ENCODE measurements at places on chromosomes 1 and 21. TPM values are rescaled to one million over a fixed set of nuclear protein-coding genes. Genes with fewer than 3 reads are reported as not detected.

- no peak for DNase-seq
These were observed 38.1 kb upstream of the VWA5B1 start for GRCh38 chr1:20252587-20252986.

DNA sequence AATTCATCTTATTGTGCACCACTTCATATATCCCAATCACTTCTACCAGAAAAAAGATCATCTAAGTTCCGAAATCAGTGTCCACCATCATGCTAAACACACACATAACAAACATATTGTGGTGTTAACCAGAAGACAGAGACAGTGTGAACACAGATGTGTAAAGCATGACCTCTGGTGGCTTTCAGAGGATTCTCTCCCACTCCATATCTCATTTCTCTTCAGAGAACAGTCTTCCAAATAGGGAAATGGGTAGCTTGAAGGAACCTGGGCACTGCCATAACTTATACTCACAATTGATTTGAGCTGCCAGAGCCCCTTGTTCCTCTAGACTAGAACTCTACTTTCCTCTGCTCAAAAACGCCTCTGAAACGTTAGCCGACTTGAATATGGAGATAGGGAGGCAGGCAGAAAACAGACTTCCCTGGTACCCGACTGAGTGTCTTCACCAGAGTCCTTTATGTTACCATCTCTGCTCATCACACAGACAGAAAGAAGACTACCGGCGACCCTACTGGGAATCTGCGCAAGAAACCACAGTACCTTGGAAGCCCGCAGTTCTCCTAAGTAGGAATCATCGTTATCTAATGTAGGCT lies 1.8 kb upstream of the ELAPOR1 start:
- no peak for DNase-seq

DNA sequence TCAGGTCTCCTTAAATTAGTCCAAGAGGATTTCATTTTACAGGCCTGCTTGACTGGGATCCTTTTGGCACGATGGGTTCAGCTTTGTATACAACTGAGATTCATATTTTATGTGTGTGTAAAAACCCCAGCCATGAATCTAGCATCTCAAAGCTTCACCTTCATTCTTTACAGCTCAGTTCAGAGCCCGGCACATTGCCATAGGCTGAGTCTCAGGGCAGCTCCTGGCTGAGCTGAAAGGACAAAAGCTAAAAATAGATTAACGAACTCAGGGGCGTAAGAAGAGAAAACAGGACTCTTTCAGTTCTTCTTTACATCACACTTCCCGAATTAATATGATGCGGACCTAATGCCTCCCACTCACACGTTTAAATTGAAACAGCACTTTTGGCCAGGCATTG lies 262.8 kb upstream of the PBX1 start:
- no peak for DNase-seq

GRCh38 chr1:89286549-89287180 lies 14.0 kb upstream of the GBP5 start:
- no peak for DNase-seq

DNA sequence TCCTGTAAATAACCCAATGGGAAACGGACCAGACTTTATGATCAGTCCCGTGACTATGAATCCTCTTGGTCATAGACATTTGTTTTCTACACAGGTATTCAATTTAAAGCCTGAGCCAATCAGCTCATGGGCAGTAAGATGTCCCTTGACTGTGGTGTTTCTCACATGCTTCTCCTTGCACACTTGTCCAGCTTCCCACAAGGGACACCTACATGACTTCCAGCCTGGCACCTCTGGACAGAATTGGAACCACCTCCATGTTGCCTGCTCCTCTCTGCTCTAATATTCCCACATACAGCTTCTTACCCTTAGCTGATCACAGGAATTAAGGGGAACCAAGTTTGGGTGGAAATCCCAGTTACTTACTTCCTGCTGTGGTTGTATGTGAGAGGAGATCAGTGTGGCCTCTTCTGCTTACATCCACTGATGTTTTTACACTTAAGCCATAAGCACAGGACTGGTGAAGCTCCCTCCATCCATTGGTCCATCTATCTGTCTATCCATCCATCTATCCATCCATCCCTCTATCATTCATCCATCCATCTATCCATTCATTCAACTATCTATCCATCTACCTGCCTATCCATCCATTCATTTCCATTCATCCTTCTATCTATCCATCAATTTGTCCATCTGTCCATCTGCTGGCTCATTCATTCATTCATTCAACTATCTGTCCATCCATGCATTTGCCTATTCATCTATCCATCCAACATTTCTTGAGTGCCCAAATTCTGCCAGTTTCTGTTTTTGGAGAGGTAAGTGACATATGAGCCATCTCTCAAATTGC lies 16.4 kb downstream of the RUNX1 start:
- no peak for DNase-seq

- no peak for DNase-seq
These were observed 70.0 kb downstream of the PRKAA2 start for GRCh38 chr1:56715156-56715555.

GRCh38 chr1:62382658-62382955 lies 54.2 kb upstream of the USP1 start:
- DNase-seq = no peak

DNA sequence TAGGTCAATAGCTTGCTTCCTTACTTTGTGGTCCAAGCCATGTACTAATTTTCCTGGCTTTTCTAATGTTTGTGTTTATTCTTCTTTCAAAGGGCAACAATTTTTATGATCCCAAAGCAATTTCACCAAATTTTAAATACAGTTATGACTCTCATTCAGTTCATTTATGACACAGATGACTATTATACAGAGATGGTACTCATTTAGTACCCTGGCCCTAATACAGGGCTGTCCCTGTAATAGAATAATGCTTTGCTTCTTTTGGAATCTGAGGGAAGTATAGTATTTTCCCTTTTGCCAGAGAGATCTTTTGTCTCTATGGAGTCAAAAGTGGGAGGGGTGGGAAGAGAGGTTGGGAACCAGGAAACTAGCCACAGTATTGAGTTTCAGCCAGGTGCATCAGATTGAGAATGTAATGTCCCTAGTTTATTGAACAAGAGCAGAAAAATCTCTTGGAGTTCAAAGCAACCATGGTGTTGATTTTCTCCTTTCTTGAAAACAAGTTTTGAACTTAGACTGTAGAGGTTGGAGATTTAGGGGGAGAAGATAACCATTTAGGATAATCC lies 20.4 kb downstream of the DENND2D start:
- no peak for DNase-seq

GRCh38 chr21:42346866-42347600 lies 3.8 kb downstream of the TFF2 start:
- no peak for DNase-seq

DNA sequence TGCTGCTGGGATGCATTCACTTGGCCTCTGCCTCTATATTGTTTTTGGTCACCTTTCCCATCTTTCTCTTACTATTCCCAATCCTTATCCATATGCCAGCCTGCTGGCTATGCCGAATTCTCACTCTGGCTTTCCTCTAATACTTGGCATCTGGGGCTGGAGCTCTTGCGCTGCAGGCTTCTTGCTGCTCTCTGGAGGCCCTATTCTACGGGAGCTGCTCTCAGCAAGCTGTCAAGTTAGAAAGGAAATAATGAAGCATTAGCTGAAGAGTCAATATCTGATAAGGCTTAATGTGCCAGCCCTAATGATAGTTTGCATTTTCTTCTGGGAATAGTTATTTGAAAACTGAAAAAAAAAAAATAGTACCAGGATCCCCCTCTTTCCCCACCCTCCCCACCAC lies 125.3 kb upstream of the CYYR1 start:
- no peak for DNase-seq

Gene MYOC
- not detected for total RNA-seq

Gene GMEB1
- 26.1 TPM for total RNA-seq

Gene KCNE1
- 3.3 TPM for total RNA-seq

Gene LCE1F
- total RNA-seq = not detected

Gene MYOM3
- not detected for total RNA-seq

Gene WNT9A
- total RNA-seq = not detected
